Omental fat pad (tissue), 4 donors: ENCODE measurements at places on chromosomes 5 and 9.

DNA sequence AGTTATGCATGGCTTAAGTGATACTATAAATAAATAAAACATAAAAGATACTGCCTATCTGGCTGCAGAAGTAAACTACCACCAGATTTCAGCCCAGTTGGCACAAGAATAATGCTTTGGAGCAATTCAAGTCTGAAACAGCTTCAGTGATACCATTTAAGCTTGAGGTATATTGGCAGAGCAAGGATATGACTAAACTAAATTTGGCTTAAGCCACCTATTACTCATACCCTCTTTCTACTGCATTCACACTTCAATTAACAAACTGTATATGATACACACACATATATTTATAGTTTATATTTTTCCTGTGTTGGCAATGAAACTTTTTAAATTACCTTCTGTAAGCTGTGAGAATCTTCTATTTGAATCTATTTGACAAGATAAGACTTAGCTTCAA lies 431.9 kb downstream of the ANXA1 start:
- DNase-seq = no peak

DNA sequence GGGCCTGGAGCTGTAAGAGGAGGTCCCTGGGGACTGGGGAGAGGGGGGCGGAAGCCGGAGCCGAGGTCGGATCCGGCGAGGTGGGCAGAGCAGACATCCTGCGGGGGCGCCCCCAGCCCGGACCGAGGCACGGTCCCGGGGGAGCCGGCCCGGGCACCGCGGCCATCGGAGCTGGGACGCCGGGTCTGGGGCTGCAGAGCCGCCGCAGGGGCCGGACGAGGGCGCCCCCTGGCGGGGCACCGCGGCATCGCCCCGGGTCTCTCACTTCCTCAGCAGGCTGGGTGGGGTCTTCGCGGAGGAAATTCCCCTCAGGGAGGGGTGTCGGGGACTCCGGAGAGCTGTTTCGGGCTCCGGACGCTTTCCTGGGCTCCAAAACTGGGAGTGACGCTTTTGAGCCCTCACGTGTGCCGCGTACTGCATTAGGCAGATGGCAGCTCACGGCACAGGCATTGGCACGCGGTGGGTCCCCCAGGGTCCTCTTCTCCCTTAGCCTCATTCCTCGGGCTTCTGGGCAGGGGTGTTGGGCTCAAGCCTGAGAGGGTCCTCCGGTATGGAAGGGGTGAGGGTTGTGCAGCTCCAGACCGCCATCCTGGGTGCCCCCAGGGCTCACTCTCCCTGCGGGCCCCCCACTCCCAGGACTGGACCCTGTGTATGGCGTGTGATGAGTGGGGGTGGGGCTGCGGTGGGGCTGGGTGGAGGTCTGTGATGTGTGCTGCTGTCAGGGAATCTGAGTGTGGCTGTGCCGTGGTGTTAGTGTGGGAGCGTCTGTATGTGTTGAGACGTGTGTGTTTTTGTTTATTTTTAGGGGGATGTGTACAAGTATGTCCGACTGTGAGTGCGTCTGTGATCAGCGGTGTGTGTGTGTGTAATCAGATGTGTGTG lies 29.6 kb downstream of the LHX2 start:
- DNase-seq = peak; percentile 44

- DNase-seq = no peak
Observed at GRCh38 chr9:33295571-33295970, 5.3 kb downstream of the NFX1 start.

DNA sequence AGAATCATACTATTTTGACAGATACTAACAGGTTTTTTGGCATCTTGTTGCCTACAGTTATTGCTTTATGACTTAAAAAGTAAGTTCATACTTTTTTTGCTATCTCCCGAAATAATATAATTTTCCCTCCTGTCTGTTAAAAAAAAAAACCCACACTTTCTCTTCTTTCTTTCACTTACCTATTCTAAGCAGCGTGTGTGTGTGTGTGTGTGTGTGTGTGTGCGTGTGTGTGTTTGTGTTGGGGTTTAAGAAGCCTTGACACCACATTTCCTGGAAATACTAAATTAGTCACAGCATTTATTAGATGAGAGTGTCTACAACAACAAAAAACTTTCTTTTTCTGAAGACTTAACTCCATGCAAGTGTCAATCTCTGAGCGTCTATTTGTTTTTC lies 12.4 kb downstream of the TNFAIP8 start:
- DNase-seq = no peak

DNA sequence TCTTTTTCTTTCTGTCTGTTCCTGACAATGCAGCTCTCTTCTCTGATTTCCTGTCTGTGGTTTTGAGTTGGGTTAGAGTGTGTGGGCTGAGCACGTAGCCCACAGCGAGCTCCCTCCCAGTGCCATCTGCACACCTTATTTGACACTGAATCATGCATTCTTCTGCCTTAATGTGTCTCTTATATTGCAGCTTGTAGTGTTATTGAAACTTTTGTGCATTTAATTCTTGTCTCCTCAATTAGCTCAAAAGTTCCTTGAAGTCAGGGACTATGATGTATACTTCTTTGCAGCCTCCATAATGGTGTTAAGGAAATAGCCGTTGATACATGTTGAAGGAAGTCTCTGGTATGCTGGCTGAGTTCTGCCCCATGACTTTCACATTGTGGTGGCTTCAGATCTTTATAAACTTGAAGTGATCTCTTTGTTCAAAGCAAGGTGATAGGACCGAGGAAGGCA lies 576.2 kb upstream of the CLINT1 start:
- no peak for DNase-seq

DNA sequence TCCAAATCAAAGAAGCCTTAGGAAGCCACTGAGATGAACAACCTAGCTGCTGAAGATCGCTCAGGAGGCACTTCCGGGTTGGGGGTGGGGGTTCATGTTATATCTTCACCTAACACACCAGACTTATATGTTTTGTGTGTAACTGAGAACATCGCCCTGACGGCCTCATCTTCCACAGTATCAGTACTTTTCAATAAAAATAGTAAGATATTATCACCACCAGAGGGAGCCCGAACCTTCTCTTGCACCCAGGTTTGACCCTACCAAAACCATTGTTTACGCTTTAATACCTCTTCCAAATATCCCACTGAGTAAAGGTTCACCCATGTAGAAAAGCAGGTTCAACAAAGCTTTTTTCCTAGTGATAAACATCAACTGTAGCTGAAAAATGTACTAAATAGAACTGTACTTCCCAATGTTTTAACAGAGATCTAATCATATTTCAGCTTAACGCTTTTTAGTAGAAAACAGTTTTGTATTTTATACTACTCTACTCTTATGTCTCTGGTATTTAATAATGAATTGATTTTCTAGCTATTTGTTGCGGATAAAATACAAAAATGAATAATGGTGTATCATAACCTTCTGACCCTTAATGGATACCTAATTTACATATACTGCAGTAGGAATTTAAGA lies 244.0 kb downstream of the EPB41L4A start:
- no peak for DNase-seq

- no peak for DNase-seq
Observed at GRCh38 chr5:31553863-31554262, 21.8 kb downstream of the C5orf22 start.

DNA sequence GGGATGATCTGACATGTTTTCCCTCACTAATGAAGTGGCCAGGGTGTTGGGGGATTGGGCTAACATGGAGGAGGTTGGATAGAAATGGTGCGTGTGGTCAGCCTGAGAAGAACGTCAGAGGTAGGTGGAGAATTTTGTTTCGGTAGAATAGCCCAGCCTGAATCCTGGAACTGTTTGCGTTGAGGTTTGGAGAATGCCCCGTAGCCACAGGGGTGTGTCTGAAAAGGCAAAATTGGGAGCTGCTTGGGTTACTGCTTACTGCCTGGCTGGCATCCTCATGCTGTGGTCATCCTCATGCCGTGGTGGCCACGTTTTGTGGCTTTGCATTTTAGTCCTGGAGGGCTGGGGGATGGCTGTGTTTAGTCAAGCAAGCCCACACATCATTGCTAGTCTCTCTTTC lies 236.9 kb downstream of the GOLPH3 start:
- no peak for DNase-seq

DNA sequence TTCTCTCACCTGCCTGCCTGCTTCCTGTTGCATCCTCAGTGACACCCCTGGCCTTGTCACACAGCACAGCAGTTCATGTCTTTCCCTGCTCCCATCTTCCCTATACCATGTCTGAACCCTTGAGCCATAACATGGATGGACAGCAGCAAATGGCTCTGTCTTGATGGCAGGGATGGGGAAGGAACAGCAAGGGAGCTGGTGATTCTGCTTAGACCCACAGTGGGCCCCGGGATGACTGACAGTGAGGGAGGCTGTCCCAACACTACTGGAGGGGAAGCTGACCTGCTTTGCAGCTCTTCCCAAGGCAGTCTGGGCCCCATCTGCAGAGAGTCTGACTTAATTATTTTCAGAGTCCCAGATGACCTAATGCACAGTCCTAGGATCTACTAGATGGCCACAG lies 48.2 kb downstream of the MARCHF3 start:
- no peak for DNase-seq

DNA sequence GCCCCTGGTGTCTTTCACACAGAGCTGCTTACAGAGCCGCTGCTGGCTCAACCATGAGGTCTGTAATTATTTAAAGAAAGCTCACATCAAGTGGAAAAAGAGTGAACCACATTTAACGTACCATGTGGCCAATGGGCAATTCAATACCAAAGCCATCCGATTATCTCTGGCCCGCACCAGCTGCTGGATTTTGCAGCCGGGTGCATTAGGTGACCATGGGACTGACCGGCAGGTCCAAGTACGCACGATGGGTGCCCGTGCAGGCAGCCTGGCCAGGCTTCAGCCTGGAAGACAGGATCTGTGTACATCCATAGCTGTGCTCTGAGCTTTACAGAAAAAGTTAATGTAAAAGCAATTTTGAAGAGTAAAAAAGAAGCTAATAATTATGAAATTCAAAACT lies 20.5 kb downstream of the PPARGC1B start:
- DNase-seq = no peak

GRCh38 chr5:164597293-164597900 lies 1092.0 kb downstream of the MAT2B start:
- DNase-seq = no peak

- DNase-seq = no peak
Observed at GRCh38 chr5:86986837-86987236, 280.8 kb upstream of the RASA1 start.

- no peak for DNase-seq
Observed at GRCh38 chr9:72527801-72528195, 6.4 kb downstream of the TMC1 start.

DNA sequence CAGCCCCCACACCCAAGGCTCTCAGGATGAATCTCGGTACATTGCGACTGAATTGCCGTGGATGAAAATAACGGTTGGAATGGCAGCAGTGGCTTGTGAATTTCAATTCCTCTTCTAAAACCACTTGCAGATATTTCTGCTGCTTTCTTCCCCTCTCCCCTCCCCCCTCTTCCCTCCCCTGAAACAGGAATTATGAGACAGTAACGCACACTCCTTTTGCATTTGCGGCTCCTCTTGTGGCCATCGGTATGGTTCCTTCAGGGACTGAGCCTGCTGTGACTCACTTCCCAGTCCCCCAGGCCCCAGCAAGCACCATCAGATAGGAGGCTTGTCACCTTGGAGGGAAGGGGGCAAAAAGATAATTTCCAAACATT lies 9.7 kb downstream of the DCANP1 start:
- DNase-seq = no peak
